ENCODE measurements at places on chromosomes 6 and 20.

DNA sequence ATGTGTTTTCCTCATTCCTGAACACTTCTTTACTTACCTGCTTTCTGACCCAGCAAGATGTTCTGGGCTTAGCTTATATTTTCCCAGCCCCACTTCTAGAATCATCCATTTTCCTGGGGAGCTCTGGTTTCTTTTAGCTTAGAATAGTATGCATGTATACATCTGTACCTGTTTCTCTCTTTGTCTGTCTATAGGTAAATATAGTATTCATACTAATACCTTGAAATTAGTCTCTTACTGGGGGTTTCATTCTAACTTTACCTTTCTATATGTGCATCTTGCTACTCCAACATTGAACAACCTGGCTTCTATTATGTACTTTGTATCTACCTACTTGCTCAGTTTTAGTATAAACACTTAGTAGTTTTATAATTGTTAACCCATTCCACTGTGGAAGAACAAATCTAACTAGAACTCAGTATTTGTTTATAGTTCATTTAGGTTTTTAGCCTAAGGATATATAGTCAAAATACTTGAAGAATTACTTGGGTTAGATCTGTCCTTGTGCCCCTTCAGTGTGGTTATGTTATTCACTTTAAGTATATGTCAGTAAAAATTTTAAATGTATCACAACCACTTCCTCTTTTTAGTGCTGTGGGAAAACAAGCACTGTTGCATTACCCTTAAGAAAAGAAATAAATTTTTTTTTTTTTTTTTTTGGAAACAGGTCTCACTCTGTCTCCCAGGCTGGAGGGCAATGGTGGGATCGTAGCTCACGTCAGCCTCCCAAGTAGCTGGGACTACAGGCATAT is 54.0 kb downstream of the ASXL1 start:
- no peak for DNase-seq

GRCh38 chr6:82257088-82257774 is 9.7 kb upstream of the IBTK start:
- DNase-seq, result no peak

GRCh38 chr6:125533710-125534397 is 215.6 kb upstream of the HEY2 start:
- no peak for DNase-seq

DNA sequence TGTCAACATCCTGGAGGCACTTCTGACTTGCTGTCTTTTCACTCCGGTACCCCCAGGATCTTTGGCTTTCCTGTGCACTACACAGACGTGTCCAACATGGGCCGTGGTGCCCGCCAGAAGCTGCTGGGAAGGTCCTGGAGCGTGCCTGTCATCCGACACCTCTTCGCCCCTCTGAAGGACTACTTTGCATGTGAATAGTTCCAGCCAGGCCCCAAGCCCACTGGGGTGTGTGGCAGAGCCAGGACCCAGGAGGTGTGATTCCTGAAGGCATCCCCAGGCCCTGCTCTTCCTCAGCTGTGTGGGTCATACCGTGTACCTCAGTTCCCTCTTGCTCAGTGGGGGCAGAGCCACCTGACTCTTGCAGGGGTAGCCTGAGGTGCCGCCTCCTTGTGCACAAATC is 12.0 kb upstream of the MAPRE1 start:
- no peak for DNase-seq

DNA sequence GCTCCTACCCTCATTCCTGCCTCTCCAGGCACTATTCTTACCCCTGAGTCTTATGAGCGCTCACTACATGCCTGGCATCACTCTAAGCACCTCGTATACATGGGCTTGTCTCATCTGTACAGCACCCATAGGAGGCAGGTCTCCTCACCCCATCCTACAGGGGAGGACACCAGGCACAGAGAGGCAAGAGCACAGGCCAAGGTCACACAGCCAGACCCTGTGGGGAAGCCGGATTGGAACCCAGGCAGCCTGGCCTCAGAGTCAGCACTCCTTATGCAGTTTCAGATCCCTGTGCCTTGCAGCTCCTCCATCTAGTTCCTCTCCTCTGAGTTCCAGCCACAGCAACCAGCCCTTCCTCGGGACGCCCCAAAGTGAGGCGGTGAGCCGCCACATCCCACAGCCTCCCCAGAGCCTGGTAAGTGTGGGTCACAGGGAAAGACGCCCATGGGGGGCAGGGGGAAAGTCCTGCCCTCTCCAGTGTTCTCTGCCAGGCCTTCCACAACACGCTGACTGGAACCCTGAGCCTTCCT is 103.3 kb downstream of the NFATC2 start:
- DNase-seq, result no peak

DNA sequence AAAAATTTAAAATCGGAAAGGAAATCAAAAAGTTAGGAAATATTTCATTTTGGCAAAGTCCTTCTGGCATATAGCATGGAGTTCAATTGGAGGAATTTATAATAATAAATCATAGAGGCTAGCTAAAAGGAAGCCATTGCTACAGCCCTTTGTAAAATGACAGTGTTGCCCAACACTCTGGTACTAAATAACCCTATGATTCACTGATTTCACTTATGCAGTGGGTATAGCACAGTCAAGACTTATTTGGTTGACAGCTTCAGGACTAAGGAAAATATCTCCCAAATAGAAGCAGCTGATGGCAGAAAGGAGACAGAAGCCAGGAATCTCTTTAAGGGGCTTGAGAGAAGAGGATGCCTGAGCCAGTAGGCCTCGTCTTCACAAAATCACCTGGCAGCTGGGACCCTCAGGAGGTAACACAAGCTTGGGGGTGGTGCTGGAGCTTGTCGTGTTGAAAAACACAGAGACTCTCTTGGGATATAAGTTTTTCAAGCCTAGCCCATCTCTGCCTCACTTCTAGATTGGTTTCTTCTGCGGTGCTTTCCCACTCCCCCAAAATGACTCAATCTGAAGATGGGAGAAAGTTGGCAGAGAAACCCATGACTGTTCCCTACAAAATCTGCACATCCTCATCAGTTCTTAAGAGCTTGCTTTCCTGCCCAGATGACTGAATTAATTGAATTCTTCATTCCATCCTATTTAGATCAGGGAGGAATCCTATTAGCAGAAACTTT is 38.4 kb upstream of the EYA4 start:
- DNase-seq, result peak; percentile 12

GRCh38 chr6:5960456-5960855 is 46.3 kb downstream of the NRN1 start:
- DNase-seq, result no peak

GRCh38 chr6:44058617-44059358 is 68.5 kb downstream of the MRPL14 start:
- DNase-seq, result peak; percentile 95

DNA sequence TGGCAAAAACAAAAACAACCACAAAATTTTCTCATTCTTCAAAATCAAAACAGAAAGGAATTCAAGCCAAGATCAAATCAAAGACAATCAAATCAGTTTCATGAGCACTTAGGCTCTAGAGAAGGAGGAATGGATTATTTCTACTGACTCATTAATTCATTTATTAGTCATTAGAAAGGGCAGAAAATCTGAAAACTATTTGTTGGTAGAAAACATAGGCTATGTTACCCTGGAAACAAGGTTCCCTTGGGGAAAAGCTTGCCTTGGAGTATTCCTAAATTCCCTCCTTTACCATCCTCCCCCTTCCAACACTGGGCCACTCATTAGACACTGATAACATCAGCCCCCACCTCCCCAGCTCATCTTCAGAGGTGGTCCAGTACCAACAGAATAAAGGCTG is 17.5 kb downstream of the KIF16B start:
- DNase-seq, result no peak

DNA sequence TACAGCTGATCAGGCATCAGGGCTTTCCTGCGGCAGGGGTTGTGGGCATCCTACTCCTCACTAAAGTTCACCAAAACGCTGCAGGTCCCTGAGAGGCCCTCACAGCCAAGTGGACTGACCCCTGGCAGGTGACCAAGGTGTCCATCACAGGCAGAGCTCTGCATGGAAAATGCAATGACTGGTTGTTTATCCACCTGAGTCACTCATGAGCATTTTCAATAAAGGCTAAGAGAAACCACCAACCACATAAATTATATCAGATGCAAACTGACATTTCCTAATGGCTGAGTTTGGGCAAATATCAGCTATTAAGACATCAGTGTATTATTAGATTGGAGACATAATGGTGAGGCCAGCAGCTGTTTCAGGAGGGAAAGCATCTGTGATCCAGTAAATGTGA is 152.7 kb upstream of the SYNDIG1 start:
- DNase-seq, result no peak

GRCh38 chr6:168347053-168347452 is 27.5 kb upstream of the DACT2 start:
- no peak for DNase-seq

DNA sequence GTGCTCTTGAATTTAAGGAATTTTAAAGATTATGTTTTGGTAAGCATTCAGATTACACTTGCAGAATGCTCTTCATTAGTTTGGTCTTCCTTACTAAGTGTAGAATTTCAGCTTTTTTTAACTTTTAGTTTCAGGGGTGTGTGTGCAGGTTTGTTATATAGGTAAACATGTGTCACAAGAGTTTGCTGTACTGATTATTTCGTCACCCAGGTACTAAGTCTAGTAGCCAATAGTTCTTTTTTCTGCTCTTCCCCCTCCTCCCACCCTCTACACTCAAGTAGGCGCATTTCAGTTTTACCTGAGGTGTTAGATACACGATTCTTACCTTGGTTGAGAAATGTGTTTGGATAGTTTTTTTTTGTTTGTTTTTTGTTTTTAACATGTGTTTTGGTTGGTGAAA is 68.3 kb downstream of the AFG1L start:
- DNase-seq, result no peak

DNA sequence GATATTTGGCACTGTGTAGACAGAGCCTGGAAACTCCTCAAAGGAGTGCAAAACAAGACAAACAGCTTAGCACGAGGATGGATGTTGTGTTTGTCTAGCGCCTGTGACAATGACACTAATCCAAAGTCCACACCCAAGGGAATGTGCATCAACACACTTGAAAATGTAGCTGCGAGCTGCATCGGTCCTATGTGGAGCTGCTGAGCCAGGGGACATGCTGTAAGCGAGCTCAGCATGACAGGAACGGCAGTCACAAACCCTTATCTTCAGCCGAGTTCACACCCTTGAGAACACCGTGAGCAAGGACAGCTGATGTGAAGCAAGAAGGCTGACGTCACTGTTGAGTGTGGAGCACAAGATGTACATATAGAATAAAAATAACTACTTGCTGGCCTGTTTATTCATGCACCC is 684.3 kb downstream of the QKI start:
- DNase-seq, result no peak

- DNase-seq, result no peak
Observed at GRCh38 chr6:41222513-41222912, 5.6 kb upstream of the TREML4 start.

DNA sequence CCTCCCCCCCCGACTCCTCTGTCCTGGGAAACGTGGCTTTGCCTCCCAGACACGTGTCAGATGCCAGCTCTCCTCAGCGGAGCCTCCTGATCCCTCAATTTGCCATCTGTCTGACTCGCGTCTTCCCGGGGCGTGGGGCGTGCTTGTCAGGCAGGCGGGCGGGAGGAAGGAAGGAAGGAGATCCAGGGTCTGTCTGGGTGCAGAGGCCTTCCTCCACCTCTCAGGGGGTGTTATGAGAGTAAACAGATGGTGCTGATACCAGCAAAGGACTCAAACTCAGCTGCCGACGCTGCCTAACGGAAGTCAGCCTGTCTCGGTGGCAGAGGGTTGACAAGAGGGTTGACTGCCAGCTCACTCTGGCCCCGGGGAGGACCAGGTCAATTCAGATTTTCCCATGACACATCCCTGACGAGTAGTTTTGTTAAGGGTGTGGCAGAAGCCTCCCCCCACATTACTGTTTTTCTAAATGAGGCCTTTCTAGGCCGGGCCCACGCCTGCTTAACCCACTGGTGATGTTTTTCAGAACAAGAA is 17.0 kb downstream of the UQCC2 start:
- DNase-seq, result no peak

- DNase-seq, result no peak
Observed at GRCh38 chr6:154632119-154632518, 101.1 kb upstream of the SCAF8 start.

GRCh38 chr20:33654680-33655161 is 7.4 kb upstream of the C20orf144 start:
- no peak for DNase-seq

GRCh38 chr6:143039548-143039947 is 21.1 kb upstream of the AIG1 start:
- DNase-seq, result no peak

DNA sequence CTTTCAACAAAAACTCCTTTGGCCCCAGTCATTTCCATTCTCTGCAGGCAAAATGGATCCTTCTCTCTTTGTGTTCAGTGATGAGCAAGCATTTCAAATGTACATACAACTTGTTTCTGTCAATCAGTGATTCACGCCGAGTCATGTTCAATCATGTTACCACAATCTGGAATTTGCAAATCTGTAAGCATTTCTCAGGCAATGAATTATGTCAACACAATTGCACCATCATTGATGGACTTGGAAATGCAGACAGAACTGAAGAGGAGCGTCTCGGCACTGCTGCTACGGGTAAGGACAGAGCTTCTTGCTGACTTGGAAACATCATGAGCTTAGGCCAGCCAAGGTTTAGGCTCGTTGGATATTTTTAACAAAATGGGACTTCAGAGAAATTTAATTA is 132.8 kb upstream of the AGPAT4 start:
- peak; percentile 88 for DNase-seq

GRCh38 chr6:51118792-51119191 is 300.1 kb downstream of the TFAP2B start:
- no peak for DNase-seq

- DNase-seq, result no peak
Observed at GRCh38 chr20:64011366-64011779, 24.6 kb upstream of the C20orf204 start.

DNA sequence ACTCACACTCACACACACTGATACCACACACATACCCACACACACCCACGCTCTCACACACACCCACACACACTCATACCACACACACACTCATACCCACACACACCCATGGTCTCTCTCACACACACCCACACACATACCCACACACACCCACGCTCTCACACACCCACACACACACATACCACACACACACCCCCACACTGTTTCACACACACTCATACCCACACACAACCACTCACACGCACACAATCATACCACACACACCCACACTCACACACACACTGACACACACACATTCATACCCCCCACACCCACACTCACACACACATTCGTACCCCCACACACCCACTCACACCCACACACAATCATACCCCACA is 158.1 kb downstream of the SMOC2 start:
- DNase-seq, result no peak

DNA sequence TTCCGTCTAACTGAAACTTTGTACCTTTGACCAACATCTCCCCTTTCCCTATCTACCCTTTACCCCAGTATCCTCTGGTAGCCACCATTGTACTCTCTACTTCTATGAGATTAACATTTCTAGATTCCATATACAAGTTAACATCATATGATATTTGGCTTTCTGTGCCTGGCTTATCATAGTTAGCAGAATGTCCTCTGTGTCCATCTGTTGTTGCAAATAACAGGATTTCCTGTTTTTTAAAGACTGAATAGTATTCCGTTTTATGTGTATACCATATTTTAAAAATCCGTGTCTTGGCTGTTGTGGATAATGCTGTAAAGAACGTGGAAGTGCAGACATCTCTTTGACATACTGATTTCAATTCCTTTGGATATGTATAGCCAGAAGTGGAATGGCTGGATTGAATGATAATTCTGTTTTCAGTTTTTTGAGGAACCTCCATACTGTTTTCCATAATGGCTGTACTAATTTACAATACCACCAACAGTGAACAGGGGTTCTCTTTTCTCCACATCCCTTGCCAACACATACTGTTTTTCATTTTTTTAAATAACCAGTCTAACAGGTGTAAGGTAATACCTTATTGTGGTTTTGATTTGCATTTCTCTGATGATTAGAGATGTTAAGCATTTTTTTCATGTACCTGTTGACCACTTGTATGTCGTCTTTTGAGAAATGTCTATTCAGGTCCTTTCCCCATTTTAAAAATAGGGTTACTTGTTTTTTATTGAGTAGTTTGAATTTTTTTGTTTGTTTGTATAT is 53.8 kb downstream of the CDC5L start:
- DNase-seq, result no peak
